ENCODE measurements at places on chromosomes 12 and 14.

- no peak for DNase-seq
These were observed 409.8 kb upstream of the FOXG1 start for GRCh38 chr14:28356819-28357218.

- no peak for DNase-seq
These were observed 10.2 kb downstream of the EP400 start for GRCh38 chr12:131959641-131960589.

GRCh38 chr12:29317556-29318363, 63.2 kb downstream of the ERGIC2 start:
- peak; percentile 80 for DNase-seq

DNA sequence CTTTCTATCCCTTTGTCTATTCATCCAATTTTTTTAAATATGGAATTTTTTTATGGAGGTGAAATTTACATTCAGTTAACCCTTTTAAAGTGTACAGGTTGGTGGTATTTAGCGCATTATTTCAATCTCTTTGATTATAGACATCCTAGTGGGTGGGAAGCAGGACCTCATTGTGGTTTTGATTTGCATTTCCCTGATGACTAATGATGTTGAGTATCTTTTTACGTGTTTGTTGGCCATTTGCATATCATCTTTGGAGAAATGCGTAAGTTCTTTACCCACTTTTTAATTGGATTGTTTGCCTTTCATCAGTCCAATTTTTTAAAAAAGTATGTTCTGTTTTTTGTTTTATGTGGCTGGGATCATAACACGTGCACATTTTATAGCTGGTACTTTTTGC, 20.8 kb downstream of the PAPLN start:
- peak; percentile 69 for DNase-seq

DNA sequence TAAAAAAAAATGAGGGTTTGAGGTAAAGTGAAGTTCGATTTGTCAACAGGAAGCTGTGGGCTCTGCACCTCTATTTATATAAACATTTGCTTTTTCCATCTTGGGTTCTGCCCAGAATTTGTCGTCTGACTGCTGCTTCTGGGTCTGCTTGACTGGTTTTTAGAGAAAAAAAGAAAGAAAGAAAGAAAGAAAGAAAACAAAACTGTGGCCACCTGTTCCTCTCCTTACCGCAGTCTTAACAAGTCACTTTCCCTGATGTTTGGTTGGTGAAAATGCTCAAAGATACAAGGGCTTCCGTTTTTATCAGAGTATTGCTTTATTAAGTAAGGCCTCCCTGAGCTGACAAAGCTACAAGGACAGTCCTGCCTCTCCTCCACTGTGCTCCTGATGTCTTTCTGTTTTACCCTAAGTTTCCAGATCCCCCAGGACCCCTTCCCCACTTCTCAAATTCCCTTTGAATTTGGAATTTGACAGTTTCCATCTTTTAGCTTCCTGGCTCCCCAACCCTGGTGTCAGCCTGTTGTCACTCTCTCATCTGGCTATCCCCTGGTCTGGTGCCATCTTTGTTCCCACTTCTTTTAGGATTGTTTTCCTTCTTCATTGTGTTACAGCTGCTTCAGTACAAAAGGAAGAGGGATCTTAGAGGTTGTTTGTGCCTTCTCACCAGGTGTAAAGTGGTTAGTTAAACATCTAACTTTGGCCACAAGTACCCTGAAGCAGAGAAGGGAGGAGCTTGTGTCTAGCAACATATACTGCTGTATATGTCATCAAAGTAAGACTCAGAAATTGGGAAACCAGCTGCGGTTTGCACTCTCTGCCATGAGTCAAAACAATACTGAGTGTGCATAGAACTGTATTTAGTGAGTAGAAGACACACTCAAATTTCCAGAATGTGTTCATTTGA, 18.0 kb downstream of the MFAP5 start:
- DNase-seq = no peak

DNA sequence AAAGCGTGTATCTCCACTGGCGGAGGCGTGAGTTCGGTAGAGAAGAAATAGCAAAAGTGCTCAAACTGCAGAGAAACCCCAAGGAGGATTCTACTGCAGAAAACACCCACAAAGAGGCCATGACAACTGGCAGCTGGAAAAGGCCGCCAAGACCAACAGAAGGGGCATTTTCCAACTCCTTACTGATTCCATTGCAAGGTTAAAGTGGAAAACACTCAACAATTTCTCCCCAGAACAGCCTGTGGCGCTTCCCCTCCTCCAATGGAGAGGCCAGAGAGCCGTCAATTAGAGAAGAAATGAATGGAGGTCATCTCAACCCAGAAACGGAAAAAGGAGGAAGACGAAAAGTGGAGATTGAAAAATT, 618 bp upstream of the ANKRD52 start:
- DNase-seq = no peak

GRCh38 chr14:54182419-54183045, 214.3 kb upstream of the CDKN3 start:
- no peak for DNase-seq

DNA sequence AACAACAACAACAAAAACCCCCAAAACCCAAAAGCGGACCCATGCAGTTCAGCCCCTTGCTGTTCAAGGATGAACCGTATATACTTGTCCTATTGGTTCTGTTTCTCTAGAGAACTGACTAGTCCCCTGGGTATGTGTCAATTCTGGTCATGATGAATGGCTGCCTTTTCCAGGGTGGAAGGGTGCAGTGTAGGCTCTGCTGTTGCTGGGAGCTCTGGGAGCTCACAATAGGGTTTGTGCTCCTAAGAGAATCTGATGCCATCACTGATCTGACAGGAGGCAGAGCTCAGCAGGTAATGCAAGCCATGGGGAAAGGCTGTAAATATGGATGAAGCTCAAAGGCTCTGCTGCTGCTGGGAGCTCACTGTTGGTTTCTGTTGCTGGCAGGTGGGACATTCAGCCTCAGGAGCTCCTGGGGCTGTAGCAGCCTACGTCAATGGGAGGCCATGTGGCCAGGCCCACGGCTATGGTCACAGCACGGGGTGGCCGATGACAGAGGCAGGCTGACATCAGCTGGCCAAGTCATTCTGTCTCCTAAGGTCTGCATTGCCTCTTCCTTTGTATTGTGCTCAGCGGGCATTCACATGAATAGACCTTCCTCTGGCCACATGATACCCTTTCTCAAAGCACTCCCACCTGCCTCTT, 37.9 kb downstream of the DLK1 start:
- no peak for DNase-seq

DNA sequence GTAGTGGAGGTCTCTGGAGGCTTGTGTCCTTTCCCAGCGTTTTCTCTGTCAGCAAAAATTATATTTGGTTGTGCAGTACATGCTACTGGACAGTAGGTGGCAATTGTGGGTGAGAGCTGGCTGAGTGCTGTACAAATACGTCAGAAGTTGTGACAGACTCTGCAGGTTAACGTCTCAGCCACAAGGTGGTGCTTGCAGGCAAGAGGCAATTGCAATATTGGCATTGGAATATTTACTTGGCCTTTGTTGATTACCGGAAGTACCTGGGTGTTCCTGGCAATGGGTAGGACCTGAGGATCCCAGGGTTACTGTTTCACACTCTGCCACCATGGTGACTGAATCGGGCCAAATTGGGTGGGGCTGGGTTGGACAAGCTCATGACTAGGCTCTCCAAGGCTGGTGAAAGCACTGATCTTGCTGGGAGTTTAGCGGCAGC, 333.9 kb upstream of the LMO3 start:
- DNase-seq = peak; percentile 88

- DNase-seq = no peak
These were observed 1002.5 kb downstream of the BCL11B start for GRCh38 chr14:98269533-98269932.

DNA sequence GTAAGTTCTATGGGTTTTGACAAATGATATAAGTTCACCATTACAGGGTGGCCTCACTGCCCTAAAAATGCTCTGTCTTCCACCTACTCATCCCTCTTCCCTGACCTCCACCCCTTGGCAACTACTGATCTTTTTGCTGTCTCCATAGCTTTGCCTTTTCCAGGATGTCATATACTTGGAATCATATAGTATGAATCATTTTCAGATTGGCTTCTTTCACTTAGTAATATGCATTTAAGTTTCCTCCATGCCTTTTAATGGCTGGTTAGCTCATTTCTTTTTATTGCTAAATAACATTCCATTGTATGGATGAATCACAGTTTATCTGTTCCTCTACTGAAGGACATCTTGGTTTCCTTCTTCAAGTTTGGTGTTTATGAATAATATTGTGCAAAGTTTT, 14.0 kb upstream of the PEX5 start:
- no peak for DNase-seq

GRCh38 chr14:56321861-56322260, 203.7 kb downstream of the PELI2 start:
- no peak for DNase-seq
